ENCODE measurements at places on chromosomes 3 and 15. TPM values are rescaled to one million over a fixed set of nuclear protein-coding genes. Genes with fewer than 3 reads are reported as not detected.
A peak's percentile ranks its signal among the peaks of the same experiment; 100 is the strongest.

DNA sequence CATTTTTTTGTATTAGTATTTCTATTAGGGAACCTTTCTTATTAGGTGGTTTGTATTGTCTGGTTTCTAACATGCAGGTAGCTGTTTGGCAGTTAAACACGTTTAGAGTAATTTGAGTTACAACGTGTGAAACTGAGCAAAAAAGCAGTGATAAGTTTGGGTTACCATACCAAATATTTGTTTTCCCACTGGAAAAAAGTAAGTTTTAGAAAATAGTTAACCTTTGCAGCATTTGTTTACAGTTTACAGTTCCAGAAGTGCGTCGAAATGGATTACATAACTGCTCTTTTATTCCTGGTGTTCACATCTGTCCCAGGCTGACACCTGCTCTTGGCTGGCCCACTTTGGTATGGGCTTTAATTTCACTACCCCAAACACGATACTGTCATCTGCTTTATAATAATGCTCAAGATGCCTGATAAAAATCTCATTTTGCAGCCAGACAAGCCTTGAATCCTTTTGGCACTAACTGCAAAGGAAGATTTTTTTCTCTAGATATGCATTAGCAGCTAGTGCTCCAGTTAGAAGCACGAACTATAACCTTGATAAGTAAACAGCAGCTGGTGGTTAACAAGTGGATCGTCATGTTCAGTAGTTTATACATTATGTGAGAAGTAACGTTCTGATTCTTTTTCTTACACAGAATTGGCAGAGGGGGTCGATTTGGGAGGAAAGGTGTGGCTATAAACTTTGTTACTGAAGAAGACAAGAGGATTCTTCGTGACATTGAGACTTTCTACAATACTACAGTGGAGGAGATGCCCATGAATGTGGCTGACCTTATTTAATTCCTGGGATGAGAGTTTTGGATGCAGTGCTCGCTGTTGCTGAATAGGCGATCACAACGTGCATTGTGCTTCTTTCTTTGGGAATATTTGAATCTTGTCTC lies 5.3 kb downstream of the EIF4A2 start:
- DNase-seq, result no peak
- H3K4me1 ChIP-seq, result peaks cover 5% of the 10 kb centered on the region
- no peak overlapping the region for H3K4me3 ChIP-seq
- H3K27me3 ChIP-seq, result no peaks in the 10 kb centered on the region

DNA sequence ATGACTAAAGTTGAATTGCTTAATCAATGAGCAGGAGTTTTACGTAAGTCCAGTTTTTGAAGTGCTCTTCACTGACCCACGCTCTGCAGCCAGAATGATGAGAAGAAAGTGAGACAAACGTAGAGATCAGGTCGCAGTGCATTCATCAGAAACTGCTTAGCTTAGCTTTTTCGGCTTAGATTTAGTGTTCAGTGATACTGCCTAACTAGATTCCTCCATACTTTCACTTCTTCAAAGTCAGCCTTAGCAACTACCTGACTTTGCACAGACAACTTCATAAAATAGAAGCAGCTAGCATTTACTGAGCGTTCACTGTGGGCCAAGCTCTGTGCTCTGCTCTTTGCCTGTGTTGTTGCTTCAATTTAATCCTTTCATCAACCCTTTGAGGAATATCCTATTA lies 116.1 kb downstream of the KCNH8 start:
- no peak for DNase-seq
- no peaks in the 10 kb centered on the region for H3K4me1 ChIP-seq
- H3K27ac ChIP-seq, result no peak overlapping the region
- H3K27me3 ChIP-seq, result no peaks in the 10 kb centered on the region
- H3K36me3 ChIP-seq, result no peaks in the 10 kb centered on the region
- H3K4me3 ChIP-seq, result no peak overlapping the region

GRCh38 chr15:100966997-100967396 lies 47.8 kb downstream of the LRRK1 start:
- no peak for DNase-seq
- no peaks in the 10 kb centered on the region for H3K36me3 ChIP-seq
- no peaks in the 10 kb centered on the region for H3K4me1 ChIP-seq
- H3K27ac ChIP-seq, result no peak overlapping the region
- H3K4me3 ChIP-seq, result no peak overlapping the region
- H3K27me3 ChIP-seq, result no peaks in the 10 kb centered on the region

- H3K36me3 ChIP-seq, result no peaks in the 10 kb centered on the region
- no peaks in the 10 kb centered on the region for H3K27me3 ChIP-seq
- no peak for DNase-seq
Measured at GRCh38 chr3:58214484-58215316, 3.9 kb upstream of the DNASE1L3 start.

DNA sequence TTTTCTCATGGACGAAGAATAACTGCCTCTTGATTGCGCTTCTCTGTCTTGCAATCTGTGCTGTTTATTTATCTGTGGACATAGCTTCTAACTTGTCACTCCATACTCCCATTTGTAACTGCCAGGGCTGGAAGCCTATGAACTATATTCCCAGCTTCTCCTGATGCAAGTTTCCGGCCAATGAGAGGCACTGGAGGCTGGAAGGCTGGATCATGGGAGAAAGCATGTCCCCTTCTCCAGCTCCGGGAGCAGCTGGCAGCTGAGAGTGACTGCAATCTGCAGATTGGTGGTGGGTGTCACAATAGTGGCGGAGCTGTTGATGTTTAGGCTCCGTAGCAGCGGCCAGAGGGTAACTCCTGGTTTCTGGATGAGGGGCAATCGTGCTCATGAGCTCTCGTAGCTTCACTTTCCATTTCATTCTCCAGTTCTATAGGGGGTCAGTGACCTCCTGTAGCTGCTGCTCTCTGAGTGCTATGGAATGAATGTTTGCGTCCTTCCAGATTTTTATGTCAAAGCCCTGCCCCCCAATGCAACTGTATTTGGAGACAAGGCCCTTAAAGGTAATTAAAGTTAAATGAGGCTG lies 35.7 kb upstream of the PCSK6 start:
- no peak overlapping the region for H3K4me3 ChIP-seq
- peaks cover 22% of the 10 kb centered on the region for H3K4me1 ChIP-seq
- no peak overlapping the region for H3K27ac ChIP-seq
- H3K36me3 ChIP-seq, result no peaks in the 10 kb centered on the region
- no peaks in the 10 kb centered on the region for H3K27me3 ChIP-seq

DNA sequence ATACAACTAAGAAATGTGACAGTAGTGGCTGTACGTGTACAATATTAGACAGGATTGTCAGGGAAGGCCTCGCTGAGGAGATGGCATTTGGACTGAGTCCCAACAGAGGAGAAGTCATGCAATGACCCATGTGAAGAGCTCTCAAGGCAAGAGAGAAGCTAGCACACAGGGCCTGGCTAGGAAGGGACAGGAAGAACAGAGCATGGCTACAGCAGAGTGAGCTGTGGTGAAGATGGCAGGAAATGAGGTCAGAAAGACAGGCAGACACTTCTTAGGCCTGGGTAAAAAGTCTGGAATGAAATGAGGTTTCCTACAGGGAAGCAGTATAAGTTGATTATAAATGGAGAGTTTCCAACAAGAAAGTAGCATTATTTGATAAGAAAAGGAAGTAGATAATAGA lies 33.2 kb upstream of the LEKR1 start:
- H3K4me3 ChIP-seq, result no peak overlapping the region
- no peaks in the 10 kb centered on the region for H3K27me3 ChIP-seq
- H3K36me3 ChIP-seq, result no peaks in the 10 kb centered on the region
- no peaks in the 10 kb centered on the region for H3K4me1 ChIP-seq

DNA sequence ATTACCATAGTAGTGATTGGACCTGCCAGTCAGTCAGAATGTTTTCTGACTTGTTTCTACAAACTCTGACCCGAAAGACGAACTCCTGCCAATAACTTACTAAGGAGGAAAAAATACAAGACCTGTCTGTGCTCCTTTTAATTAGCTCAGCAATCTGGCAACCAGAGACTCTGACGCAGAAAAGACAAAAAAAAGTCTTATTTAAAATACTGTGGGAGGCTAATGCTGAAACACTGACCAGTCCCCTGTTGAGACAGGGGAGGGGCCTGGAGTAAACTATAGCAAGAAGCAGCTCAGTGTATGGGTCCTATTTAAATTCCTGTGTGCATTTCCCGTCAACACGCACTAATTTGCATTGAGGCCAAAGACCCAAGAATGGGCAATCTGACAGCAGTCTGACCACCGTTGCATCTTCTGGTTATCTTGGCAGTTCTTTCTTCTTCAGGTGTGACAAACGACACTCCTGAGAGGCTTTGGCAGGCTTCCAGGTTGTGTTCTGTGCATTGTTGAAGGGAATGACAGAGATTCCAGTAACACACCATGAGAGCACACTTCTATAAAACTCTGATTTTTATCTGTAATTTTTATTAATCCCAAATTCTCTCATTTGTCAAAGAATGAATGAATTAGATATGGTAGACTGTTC lies 1114.3 kb downstream of the IGSF11 start:
- H3K27ac ChIP-seq, result no peak overlapping the region
- H3K4me3 ChIP-seq, result no peak overlapping the region
- H3K4me1 ChIP-seq, result no peaks in the 10 kb centered on the region
- H3K36me3 ChIP-seq, result no peaks in the 10 kb centered on the region
- DNase-seq, result no peak
- H3K27me3 ChIP-seq, result no peaks in the 10 kb centered on the region

DNA sequence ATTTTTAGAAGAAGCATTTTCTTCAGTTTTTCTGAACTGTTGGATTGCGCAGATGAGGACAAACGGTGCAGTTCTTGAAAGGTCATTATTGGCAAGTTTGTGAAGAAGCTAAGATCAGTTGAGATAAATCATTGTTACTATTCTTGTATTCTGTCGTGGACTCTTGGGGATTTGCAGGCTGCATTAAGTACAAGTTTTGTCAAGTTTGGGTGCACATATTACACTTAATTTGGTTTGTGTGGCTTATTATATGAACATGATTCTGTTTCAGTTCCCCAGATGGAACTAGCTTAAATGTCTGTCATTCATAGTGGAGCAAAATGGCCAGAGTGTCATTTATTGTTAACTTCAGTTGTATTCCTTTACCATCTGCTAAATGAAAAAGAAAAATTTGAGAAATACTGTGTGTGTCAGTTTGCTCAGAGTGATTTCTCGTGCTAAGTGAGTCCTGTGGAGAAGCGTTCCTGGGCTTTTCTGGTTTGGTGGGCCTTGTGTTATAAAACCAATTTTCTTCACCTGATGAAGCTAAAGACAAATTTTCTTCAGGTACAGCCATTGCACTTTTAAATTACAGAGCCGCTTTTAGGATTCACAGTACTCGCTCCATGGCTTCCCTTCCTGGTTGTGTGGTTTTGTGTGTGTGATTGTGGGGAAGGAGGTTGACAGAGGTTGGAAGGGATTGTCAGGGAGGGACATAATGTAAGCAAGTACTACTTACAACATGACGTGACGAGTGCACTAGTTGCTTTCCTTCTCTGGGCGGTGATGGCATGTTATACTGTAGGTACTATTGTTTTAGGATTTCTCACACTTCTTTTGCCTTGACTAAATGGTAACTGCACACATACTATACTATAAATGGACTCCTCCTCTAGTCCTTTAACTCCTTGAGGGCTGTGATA lies 1.7 kb downstream of the AKAP13 start:
- peak; percentile 37 for DNase-seq
- no peaks in the 10 kb centered on the region for H3K27me3 ChIP-seq
- no peak overlapping the region for H3K27ac ChIP-seq
- H3K4me1 ChIP-seq, result no peaks in the 10 kb centered on the region

- no peaks in the 10 kb centered on the region for H3K27me3 ChIP-seq
- no peaks in the 10 kb centered on the region for H3K4me1 ChIP-seq
- H3K27ac ChIP-seq, result no peak overlapping the region
- no peak for DNase-seq
Measured at GRCh38 chr3:167469381-167469780, 4.5 kb downstream of the SERPINI2 start.

DNA sequence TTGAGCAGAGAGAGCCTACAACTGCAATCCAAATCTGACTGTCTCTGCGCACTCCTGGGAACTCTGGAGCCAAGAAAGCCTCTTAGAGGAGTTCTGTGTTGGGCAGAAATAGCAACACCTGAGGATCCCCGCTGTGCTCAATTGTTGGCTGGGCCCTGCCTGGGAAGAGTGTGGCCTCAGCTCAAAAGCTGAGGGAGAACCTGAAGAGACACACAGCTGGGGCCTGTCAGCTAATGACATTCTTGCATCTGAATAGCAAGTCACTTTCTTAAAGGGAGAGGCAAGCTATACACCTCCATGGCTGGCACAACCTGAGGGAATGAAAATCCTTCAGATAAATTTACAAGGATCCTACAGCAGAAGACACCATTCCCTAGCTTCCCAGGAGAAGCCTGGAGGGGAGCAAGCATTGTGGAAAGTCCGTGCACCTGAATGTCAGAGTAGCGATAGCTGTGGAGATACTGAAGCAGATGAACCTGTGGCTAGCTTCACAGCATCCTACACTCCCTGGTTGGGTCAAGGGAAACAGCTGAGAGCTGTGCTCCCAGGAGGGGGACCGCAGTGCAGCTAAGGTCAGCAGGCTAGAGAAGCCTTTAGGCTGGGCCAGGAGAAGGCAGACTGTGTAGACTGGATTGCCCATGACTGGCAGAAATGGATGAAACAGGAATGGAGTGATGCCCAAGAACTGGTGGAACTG lies 159.9 kb upstream of the PFN2 start:
- H3K36me3 ChIP-seq, result no peaks in the 10 kb centered on the region
- H3K4me3 ChIP-seq, result no peak overlapping the region
- no peaks in the 10 kb centered on the region for H3K4me1 ChIP-seq

- H3K27ac ChIP-seq, result no peak overlapping the region
- DNase-seq, result no peak
- no peaks in the 10 kb centered on the region for H3K36me3 ChIP-seq
- H3K4me1 ChIP-seq, result no peaks in the 10 kb centered on the region
- H3K4me3 ChIP-seq, result no peak overlapping the region
Measured at GRCh38 chr3:52872245-52872644, 25.1 kb downstream of the STIMATE start.

GRCh38 chr15:62301993-62302675 lies 137.0 kb upstream of the C2CD4B start:
- no peak overlapping the region for H3K4me3 ChIP-seq
- no peaks in the 10 kb centered on the region for H3K4me1 ChIP-seq
- no peaks in the 10 kb centered on the region for H3K27me3 ChIP-seq
- H3K27ac ChIP-seq, result no peak overlapping the region
- no peak for DNase-seq

DNA sequence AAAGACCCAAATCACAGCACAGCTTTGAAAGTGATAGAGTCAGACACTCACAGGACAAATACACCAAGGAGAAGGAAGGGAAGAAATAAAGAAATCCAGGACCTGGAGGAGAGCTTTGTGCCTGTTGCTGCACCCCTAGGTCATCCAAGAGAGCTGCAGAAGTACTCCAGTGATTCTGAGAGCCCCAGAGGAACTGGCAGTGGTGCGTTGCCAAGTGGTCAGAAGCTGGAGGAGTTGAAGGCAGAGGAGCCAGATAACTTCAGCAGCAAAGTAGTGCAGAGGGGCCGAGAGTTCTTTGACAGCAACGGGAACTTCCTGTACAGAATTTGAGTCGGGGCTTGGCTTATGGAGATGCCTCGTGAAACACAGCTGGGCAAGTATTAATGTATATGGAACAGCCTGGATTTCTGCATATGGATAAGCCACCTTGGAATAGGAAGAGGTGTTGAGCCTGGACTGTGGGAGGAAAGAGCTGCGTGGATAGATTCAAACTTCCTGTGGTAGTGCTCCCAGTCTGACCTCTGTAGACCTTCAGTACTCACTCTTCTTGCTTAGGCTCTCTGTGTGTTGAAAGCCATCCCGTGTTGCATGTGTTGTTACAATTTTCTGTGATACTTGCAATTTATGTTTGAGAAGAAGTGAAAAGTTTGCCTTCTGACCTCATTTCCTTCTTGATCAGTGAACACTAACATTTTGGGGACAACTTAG lies 6.1 kb downstream of the NGRN start:
- no peaks in the 10 kb centered on the region for H3K27me3 ChIP-seq
- H3K27ac ChIP-seq, result no peak overlapping the region
- no peak for DNase-seq
- H3K36me3 ChIP-seq, result peaks cover 7% of the 10 kb centered on the region
- no peak overlapping the region for H3K4me3 ChIP-seq
- peaks cover 19% of the 10 kb centered on the region for H3K4me1 ChIP-seq

GOLGA6A gene
- not detected for total RNA-seq

CLDN16 gene
- total RNA-seq, result not detected

Data from colonic mucosa (tissue), 4 donors.